ENCODE measurements at places on chromosomes 7 and 10. TPM values are rescaled to one million over a fixed set of nuclear protein-coding genes. Genes with fewer than 3 reads are reported as not detected.

DNA sequence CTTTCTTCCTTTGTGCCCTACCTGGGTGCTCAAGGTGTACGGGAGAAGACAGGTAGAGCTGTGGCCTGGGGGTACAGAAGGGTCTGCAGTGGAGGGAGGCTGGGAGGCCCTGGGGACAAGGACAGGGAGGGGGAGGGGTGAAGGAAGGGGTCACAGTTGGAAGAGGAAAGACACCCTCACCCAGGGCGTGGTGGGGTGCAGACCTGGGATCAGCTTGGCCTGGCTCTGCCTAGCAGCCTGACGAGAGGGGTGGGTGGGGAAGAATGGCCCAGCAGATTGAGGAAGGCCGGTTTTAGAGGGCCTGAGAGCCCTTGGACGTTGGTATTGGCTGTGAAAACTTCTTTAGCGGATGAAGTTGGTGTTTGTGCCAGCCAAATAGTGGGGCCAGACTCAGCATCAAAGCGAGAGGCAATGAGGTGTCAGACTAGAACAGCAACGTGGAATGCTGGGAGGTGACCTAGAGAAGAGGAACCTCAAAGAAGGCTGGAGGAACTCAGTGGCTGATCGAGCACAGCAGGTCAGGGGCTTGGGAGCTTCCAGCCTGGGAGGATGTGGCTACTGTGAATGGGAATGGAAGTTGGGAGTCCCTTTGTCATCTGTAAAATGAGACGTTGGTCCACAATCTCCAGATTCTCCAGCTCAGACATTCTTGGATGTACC, 18.1 kb upstream of the TRIM8 start:
- DNase-seq: peak; percentile 34

GRCh38 chr7:132466367-132466766, 109.9 kb downstream of the PLXNA4 start:
- DNase-seq: no peak

DNA sequence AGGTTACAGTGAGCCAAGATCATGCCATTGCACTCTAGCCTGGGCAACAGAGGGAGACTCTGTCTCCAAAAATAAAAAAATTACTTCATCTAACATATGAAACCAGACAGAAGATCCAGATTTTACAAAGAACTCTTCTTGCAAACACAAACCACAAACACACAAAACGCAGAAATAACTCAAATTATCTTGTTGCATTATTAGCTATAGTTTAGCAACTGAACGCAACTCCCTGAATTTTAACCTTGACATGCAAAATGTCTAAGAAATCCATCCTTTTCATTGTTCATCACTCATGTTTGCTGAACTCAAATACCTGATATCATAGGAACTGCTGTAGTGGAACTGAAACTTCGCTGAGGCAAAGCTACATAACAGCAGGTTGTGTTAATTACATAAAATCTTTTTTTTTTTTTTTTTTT, 64.1 kb downstream of the MICU1 start:
- no peak for DNase-seq

DNA sequence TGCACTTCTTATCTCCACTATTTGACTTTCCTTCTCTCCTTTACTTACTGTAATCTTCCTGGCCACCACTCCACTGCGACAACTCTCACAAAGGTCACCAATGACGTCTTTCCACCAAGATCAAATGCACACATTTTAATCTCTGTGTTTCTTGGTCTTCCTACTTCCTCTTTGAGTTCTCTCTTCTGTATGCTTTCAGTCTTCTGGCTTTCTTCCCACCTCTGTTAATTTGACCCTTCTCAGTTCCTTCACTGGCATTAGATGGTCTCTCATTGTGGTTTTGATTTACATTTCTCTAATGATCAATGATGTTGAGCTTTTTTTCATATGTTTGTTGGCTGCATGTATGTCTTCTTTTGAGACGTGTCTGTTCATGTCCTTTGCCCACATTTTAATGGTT, 31.9 kb downstream of the FAM107B start:
- DNase-seq: no peak

- no peak for DNase-seq
These were observed 934 bp downstream of the PRTFDC1 start for GRCh38 chr10:24951201-24952142.

- no peak for DNase-seq
These were observed 9.4 kb downstream of the TUBGCP2 start for GRCh38 chr10:133299224-133299623.

- no peak for DNase-seq
These were observed 44.4 kb upstream of the USP6NL start for GRCh38 chr10:11655836-11656235.

- peak; percentile 68 for DNase-seq
These were observed 10.6 kb downstream of the GPR146 start for GRCh38 chr7:1054861-1055450.

Gene EBLN1
- not detected for total RNA-seq

Gene ASZ1
- not detected for total RNA-seq

Gene MMP21
- total RNA-seq: not detected

Gene PNLIPRP1
- not detected for total RNA-seq

Gene PDZD7
- not detected for total RNA-seq

Gene ANKRD7
- not detected for total RNA-seq
